ENCODE measurements at places on chromosomes 2 and 18.

- DNase-seq = no peak
Measured at GRCh38 chr2:212294816-212295215, 243.8 kb downstream of the ERBB4 start.

DNA sequence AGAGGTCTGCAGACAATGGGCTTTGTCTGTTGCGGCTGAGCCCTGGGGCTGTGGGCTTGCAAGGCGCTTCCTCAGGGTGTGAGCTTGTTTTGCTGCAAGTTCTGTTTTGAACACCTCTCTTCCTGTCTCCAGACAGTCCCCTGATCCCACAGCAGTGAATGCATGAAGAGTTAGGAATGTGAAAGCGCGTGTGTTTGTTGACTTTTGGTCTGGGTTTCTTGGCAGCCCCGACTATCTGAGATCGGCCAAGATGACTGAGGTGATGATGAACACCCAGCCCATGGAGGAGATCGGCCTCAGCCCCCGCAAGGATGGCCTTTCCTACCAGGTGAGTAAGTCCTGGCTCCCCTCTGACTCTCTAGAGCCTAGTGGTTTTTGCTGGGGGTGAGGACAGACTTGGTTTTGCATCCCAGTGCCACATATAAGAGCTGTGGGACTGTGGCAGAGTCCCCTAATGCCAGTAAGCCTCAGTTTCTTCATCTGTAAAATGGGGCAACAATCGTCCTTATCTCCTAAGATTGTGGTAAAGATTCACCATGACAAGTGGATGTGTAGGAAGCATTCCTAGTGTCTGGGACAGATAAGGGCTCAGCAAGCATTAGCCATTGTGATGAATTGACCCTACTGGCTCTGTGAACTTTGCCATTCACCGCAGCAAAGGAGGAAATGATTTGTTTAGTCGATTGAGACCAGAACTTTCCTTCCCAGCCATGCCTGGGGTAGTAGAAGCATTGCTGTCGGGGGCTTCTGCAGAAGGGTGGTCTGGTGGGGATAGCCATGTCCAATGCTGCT, 3.0 kb downstream of the LBH start:
- DNase-seq = peak; percentile 89

- DNase-seq = no peak
Measured at GRCh38 chr2:235382179-235382578, 111.7 kb upstream of the AGAP1 start.

DNA sequence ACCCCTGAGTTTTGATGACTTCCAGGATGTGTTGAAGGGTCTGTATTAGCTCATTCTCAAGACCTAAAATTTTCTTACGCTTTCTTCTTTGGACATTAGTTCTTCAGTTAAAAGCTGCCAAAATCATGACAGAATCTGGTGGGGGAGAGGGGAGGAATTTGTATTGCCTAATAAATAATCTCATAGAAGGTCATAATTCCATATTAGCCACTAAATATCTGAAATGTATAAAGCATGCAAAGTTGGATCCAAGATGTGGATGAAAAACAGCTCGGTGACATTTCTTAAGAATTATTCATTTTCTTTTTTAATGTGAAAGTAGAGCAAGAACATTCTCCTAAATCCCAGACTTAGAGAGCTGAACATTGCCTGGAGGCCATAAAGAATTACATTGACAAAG, 120.1 kb downstream of the MMADHC start:
- DNase-seq = peak; percentile 2

GRCh38 chr2:67164771-67165522, 232.2 kb upstream of the ETAA1 start:
- DNase-seq = no peak
